ENCODE measurements at places on chromosomes 12 and 14.

DNA sequence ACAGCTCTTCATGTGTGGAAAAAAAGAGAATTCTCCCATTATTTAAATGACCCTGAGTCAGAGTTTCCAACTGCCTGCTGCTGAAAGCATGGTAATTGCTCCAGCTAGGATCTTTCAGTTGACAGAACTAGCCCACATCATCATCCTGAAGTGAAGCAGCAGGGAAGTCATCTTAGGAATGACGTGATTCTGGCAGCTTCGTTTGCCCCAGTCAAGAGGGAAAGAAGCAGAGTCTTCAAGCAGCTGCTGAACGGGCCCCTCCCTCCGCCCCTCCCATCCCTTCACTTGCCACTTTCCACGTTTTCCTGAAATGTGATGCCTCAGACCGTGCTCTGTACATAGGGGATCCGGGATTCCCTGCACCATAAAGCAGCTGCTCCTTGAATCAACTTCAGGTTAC is 455.0 kb upstream of the TMEM132C start:
- DNase-seq = no peak

DNA sequence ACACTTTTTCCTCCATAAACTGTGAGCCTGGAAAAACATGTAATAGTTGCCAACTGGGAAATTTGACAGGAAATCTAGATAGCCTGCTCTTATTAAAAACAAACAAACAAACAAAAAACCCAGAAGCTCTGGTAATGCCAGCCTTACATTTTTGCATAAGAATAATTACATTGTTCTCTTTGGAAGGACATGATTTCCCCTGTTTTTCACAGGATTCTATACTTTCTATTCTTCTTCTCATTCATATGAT is 137.9 kb downstream of the AEBP2 start:
- DNase-seq = no peak

DNA sequence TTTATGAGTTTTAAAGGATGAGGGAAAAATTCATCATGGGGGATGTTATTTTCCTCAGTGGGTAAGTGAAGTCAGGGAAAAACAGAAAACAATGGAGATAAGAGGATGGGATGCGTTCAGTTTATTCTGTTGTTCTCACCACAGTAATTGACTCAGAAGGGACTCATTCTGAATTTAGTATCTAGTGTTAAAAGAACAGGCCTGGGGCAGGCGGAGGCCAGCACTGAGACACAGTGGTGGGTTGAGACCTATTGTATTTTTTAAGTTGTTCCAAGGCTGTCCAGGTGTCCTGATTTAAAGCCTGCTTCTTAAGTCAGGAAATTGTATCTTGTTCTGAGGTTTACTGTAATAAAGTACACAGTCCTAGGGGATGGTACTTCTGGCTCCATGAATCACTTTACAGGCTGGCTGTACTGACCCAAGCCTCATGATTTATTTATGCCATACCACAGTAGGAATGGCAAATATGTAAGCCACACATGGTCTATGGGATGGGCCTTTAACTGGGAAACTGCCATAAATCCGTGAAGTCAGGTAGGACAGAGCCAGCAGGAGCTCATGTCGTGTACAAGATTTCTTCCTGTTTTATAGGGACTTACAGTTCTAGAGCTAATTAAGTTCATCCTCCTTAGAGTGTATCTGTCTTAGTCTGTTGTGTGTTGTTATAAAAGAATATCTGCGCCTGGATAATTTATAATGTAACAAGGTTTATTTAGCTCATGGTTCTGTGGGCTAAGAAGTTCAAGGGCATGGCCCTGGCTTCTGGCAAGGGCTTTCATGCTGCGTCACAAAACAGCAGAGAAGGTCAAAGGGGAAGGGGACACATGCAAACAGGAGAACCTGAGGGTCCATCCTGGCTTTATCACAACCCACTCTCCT is 244.1 kb downstream of the FBXL14 start:
- DNase-seq = no peak

- no peak for DNase-seq
Measured at GRCh38 chr14:89221109-89221810, 195.8 kb downstream of the FOXN3 start.

- no peak for DNase-seq
Measured at GRCh38 chr12:128224226-128224625, 42.7 kb upstream of the TMEM132C start.

GRCh38 chr12:50160643-50161042 is 6.5 kb downstream of the CERS5 start:
- DNase-seq = no peak

DNA sequence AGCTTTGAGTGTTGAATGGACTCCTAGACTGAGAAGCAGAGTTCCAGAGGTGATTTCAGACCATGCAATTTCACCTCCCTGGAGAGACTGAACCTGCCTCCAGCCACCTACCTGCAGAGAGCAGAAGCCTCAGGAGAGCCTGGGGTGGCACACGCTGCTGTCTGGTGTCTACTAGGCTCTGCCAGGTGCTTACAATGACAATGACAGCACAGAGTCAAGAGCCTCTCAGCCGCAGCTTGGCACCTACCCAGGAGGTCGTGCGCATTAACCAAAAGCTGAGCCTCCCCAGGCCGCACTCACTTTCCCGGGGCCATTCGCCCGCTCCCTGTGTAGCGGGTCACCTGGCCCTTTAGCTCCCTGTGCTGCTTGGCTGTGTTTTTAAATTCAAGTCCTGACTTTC is 63.2 kb downstream of the TESC start:
- DNase-seq = no peak

- DNase-seq = no peak
Measured at GRCh38 chr12:92297932-92298696, 152.5 kb upstream of the BTG1 start.

DNA sequence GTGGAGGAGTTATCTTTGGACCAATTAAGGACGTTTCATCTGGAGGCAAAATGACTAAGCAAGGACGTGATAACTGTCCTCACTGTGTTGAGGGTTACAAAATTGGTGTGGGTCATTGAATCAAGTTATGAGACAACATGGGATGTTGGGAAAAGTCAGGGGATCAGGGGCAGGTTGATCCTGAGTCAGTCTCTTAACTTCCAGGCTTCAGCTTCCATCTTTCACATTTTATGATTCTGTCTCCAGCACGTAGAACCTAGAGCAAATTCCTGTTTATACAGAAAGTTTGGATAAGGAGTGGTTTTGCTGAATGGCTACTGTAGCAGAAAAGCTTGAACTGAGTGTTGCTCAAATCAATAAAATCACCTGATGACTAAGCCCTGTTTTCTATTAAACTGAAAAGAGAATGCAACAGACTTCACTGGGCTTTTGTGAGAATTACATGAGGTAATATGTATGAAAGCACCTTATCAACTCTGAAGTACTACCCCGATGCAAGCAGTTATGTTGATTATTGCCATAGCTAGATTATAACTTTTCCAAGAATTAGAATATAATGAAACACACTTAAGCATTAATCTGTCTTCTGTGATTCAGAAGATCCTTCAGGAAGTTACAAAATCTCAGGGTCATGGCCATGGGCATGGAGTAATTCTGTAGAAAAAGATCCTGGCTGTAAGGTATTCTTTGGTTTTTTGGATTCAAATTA is 184.8 kb downstream of the ETV6 start:
- DNase-seq = no peak

GRCh38 chr12:116245189-116245588 is 32.3 kb downstream of the MED13L start:
- no peak for DNase-seq

DNA sequence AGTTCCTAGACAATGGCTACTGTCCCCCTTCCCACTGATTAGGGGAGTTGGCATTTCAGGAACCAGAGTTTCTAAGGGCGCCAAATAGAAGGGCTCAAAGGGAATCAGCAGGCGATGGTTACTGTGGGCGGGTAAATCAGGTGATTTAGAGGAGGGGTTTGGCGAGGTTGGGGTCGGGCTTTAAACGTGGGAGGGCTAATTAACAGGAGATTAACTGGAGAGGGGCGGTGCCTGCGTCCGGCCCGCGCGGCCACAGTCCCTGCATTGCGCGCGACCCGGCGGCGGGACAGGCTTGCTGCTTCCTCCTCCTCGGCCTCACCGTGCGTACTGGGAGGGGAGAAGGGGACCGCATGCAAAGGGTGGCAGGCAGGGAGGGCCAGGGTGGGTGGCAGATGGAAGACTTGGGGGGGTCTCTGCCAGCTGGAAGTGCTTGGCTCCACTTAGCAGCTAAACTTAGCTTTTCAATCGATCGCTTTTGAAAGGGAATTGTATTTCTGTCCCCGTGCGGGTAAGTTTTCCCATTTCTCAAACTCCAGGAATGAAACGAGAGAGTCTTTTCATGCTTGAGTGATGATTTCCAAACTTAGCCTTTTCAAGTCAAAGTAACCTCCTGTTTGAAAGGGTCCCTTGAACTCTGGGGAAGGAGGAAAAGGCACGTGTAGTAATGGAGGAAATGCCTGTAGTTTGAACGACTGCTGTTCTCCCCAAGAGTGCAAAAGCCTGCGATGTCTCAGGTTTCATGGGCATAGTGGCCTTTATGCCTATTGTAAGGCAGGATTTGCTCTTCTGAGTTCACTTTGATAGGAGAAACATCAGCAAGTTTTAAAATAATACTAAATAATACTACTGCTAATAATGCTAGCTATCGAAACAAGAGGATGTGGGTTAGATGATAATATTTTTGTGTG is at the start of gene MGST1:
Gene MGST1, plus strand, starts transcription at position 255 of the 908 bp plus-strand sequence. CDS start 6,608 bp downstream, outside the sequence.
- DNase-seq = no peak

- DNase-seq = no peak
Measured at GRCh38 chr14:92963301-92964123, 40.6 kb downstream of the CHGA start.

- peak; percentile 13 for DNase-seq
Measured at GRCh38 chr12:9331218-9331626, 123.0 kb upstream of the PZP start.

DNA sequence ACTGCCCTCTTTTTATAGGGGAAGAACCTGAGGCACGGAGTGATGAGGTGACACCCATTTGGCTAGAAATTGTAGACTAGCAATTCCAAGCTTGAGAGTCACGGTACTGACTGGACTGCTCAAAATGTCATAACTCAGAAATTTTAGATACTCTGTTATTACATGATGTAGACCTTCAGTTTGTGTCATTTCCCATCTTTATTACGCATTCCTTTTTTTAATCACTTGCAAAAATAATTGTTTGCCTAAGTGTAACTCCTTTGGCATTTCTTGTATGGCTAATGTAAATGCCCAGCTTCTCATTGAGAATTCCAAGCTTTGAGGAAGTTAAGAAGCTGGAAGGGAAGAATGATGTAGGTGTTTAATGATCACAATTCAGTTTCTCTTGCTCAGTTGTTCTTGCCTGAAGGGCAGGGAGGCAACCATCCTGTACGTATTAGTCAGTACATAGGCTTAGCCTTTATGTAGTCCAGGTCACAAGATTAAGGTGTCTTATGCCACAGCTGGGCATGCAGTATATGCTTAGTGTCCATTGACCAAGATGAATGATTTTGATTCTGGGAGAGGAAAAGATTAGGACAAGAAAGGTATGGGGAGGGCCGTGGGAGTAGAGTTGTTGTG is 68.2 kb upstream of the EVL start:
- no peak for DNase-seq

DNA sequence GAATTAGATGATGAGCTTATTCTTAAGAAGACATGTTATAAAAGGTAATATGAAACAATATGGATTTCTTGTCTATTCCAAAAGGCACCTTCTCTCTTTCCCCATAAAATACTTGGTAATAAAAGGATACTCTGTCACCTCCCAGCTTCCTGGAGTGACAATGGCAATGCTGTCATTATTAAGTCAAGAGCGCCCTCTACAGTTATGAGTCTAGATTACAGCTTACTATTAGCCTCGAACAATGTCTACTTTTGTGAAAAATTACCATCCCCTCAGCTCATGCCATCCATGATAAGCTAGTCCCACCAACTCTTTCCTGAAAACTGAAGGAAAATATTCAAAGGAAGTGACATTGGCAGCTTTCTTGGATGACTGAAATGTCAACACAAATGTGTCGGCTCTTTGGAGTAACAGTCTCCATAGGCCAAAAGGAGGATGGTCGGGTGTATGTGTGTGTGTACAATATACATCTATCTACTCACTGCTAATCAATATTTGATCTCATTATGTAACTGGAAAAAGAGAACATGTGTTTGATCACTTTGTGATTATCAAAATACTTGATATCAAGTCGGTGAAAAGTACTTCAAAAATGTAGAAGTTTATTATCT is 48.7 kb upstream of the CDKN3 start:
- DNase-seq = no peak

- DNase-seq = no peak
Measured at GRCh38 chr12:115474539-115475353, 790.8 kb upstream of the TBX3 start.

DNA sequence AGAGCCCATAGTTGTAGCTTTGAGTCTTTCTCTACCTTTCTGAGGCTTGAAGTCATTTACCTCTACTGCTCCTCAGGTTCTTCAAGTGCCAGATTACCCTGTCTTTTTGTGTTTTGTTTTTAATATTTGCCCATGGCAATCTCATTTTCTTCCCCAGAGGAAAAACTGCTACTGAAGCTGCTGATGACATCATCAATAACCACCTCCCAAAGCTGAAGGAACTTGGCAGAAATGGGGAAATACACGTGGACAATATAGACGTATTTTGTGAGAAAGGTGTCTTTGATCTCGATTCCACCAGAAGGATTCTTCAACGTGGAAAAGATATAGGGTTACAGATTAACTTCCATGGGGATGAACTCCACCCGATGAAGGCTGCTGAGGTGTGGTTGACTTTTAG is 17.1 kb downstream of the AMDHD1 start:
- no peak for DNase-seq

DNA sequence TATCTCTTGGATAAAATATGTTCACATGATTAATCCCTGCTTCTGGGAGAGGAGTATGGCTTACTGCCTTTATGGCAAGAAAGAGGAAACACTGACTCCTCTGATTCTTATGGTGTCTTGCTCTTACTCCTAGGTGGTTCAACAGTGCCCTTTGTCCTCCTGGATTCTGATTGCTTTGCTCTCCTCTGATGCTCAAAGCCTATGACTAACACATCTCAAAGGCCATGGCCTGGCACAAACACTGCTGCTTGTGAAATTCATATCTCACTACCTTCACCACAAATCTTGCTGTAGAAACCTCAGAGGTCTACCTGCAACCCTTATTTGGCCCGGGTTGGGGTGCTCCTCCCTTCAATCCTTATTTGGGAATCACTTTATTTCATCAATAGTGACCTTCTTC is 217.2 kb downstream of the C12orf50 start:
- no peak for DNase-seq

DNA sequence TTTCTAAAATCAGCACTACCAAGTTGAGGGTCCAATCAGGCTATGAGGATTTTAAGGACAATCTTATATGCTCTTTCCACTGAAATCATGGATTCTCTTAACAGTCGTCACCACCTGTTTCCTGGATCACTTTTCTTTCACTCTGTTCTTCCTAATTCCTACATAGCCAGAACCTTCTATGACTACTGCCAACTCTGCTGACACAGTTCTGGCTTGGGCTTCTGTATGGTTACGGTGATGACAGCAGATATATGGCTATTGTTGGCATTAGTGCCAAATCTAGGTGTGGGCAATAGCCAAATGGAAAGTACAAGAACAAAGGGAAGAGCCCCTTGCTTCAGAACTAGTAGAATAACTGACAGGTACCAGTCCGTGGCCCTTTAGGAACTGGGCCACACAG is 124.0 kb downstream of the ARID2 start:
- DNase-seq = no peak

- no peak for DNase-seq
Measured at GRCh38 chr12:120102189-120103043, 14.1 kb downstream of the RAB35 start.
